ENCODE measurements at places on chromosomes 13 and 19.

DNA sequence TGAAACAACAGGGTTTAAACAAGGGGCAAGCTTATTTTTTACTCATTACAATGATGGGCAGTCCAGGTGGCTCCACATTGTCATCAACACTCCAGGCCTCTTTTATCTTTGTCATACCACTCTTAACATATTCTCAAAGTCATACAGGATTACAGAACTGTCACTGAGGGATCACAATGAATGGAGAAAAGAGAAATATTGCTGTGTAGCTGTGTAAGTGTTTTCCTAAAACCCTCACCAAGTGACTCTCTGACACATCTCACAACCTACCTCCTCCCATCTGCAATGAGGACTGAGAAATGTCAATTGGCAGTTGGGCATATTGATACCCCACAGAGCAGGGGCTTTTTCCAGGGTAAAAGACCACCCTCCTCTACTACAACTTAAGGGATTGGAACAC is 562.1 kb downstream of the TBC1D4 start:
- no peak for DNase-seq

DNA sequence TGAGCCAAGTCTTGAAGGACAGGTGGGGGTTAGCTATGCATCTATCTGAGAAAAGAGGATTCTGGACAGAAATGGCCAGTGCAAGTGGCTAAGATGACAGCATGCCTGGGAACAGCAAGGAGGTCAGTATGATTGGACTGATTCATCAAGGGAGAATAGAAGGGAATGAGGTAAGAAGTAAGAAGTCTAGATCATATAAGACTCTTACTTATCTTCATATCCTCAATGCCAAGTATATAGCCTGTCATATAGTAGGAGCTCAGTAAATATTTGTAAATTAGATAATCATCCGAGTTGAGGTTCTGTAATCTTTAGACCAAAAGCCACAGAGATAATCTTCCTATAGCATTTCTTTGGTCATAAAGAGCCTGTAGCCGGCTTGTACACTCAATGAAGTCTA is 103.3 kb upstream of the MLNR start:
- DNase-seq = no peak

- no peak for DNase-seq
Measured at GRCh38 chr13:20127262-20127561, 33.6 kb downstream of the GJA3 start.

DNA sequence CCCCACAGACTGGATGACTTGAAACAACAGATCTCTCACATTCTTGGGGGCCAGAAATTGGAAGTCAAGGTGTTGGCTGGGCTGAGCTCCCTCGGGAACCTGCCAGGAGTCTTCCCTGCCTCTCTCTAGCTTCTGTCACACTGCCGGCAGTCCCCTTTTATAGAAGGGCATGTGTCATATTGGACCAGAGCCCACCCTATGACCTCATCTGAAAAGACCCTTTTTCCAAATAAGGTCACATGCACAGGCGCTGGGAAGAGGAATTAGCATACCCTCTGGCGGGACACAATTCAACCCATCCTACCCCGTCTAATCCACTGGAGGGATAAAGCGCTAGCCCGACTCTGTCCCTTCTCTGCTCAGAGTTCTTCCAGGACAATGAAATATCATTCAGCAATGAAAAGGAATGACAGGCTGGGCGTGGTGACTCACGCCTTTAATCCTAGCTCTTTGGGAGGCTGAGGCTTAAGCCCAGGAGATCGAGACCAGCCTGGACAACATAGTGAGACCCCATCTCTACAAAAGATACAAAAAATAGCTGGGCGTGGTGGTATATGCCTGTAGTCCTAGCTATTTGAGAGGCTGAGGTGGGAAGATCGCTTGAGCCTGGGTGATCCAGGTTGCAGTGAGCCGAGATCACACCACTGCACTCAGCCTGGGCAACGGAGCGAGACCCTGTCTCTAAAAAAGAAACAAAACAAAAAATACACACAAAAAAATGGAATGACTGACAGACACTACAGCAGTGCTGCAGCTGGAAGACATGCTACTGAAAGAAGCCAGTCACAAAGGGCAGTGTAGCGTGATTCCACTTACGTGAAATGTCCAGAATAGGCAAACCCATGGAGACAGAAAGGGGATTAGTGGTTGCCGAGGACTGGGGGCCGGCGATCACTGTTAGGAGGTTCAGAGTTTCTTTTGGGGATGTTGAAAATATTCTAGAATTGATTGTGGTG is 28.5 kb downstream of the MEIS3 start:
- no peak for DNase-seq

- DNase-seq = no peak
Measured at GRCh38 chr13:44135566-44135965, 238.1 kb upstream of the SERP2 start.

- no peak for DNase-seq
Measured at GRCh38 chr13:93450191-93450621, 223.6 kb downstream of the GPC6 start.

GRCh38 chr13:37113534-37113933 is 8.1 kb upstream of the CSNK1A1L start:
- no peak for DNase-seq

DNA sequence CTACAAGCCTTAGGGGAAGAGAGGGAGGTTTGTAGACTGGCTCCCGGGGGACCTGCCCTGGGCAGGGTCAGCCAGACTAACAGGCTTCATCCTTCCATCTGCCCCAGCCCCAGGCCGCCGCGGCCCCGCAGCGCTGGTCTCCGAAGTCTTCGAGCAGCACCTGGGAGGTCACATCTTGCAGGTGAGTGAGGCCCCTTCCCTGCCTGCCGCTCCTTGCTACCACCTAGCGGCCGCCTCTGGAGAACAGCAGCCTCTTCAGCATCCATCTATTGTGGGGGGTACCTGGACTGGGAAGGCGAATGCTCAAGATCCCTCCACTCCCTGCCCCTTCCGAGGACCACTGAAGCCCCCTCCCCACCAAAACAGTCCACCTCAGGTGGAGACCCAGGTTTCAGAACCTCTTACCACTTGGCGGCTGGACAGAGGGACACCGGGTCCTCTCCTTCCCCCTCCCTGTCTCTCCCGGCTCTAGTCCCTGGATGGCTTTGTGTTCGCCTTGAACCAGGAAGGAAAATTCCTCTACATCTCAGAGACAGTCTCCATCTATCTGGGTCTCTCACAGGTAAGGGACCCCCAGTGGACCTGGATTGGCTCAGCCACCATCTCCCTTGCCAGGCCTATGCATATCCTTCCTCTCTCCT is 12.7 kb downstream of the NPAS1 start:
- peak; percentile 77 for DNase-seq

GRCh38 chr19:51799034-51799773 is 4.2 kb downstream of the FPR3 start:
- DNase-seq = no peak

GRCh38 chr19:2731181-2731995 is 8.4 kb downstream of the SLC39A3 start:
- no peak for DNase-seq

All from activated naive CD8-positive, alpha-beta T cell treated with anti-CD3 and anti-CD28 coated beads, Interleukin-2, amount 10 ng/mL, durations not matched to agents 7 days and 5 days (primary cell).